ENCODE measurements at places on chromosomes 11 and 22. TPM values are rescaled to one million over a fixed set of nuclear protein-coding genes. Genes with fewer than 3 reads are reported as not detected.
A peak's percentile ranks its signal among the peaks of the same experiment; 100 is the strongest.

DNA sequence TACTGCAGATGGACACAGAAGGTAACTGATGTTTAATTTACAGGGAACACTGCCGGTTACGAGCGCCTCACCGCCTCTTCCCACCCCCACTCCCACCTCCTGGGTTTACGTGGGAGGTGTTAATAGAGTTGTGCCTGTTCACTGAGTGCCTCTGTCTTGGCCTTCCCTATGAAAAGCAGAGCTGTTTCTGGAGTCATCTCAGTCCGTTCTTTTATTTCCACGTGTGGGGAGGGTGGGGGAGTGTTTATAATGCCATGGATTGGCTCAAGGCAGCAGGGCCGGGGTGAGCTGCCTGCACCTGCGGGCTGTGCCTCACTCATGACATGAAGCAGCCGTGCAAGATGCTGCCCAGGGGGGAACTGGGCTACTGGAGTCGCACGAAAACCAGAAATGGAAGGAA is 322.7 kb downstream of the CADM1 start:
- H3K36me3 ChIP-seq: no peaks in the 10 kb centered on the region
- H3K4me1 ChIP-seq: no peaks in the 10 kb centered on the region
- no peak overlapping the region for H3K27ac ChIP-seq
- H3K4me3 ChIP-seq: no peak overlapping the region
- no peak for DNase-seq
- no peaks in the 10 kb centered on the region for H3K27me3 ChIP-seq

DNA sequence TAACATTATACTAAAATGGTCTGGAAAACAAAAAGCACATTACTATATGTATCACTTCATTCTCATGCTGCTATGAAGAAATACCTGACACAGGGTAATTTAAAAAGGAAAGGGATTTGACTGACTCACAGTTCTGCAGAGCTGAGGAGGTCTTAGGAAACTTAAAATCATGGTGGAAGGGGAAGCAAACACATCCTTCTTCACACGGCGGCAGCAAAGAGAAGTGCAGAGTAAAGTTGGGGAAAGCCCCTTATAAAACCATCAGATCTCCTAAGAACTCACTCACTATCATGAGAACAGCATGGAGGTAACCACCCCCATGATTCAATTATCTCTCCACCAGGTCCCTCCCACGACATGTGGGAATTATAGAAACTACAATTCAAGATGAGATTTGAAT is 60.0 kb downstream of the FAM181B start:
- no peaks in the 10 kb centered on the region for H3K4me1 ChIP-seq
- H3K27ac ChIP-seq: no peak overlapping the region
- no peak for DNase-seq

Gene MIOX
- total RNA-seq: not detected

DNA sequence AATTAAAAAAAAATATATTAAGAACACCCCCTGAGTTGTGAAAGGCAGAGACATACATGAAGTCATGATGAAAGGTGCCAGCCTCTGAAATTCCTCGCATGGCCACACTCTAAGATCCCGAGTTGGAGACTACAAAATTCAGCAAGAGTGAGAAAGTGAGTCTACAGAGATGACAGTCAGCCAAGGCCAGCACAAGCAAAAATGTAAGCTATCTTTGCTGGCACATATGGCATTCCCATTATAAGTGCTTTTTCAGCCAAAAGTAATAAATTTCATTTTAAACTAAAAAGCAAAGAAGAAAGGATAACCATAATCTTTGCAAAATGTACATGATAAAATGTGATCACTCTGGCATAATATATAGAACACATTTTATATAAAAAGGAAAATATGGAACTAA is 40.6 kb downstream of the FANCF start:
- H3K36me3 ChIP-seq: no peaks in the 10 kb centered on the region
- no peak overlapping the region for H3K27ac ChIP-seq
- no peaks in the 10 kb centered on the region for H3K27me3 ChIP-seq
- H3K4me3 ChIP-seq: no peak overlapping the region
- H3K4me1 ChIP-seq: no peaks in the 10 kb centered on the region

GRCh38 chr11:8261291-8261690 is 2.4 kb downstream of the LMO1 start:
- no peaks in the 10 kb centered on the region for H3K27me3 ChIP-seq
- peak; percentile 27 for DNase-seq
- no peak overlapping the region for H3K4me3 ChIP-seq
- H3K4me1 ChIP-seq: peaks cover 2% of the 10 kb centered on the region
- H3K27ac ChIP-seq: no peak overlapping the region

Gene SIPA1
- total RNA-seq: 145 TPM

Gene KCNE3
- total RNA-seq: not detected

- H3K36me3 ChIP-seq: no peaks in the 10 kb centered on the region
- H3K27ac ChIP-seq: no peak overlapping the region
- H3K4me1 ChIP-seq: no peaks in the 10 kb centered on the region
Measured at GRCh38 chr11:2451336-2451735, 6.5 kb downstream of the KCNQ1 start.

Gene CBX7
- total RNA-seq: 261 TPM

- DNase-seq: no peak
- H3K4me1 ChIP-seq: no peaks in the 10 kb centered on the region
- no peak overlapping the region for H3K27ac ChIP-seq
- H3K27me3 ChIP-seq: no peaks in the 10 kb centered on the region
- H3K4me3 ChIP-seq: no peak overlapping the region
Measured at GRCh38 chr11:113021111-113021510, 59.9 kb downstream of the NCAM1 start.

Gene SYT12
- 6.3 TPM for total RNA-seq

DNA sequence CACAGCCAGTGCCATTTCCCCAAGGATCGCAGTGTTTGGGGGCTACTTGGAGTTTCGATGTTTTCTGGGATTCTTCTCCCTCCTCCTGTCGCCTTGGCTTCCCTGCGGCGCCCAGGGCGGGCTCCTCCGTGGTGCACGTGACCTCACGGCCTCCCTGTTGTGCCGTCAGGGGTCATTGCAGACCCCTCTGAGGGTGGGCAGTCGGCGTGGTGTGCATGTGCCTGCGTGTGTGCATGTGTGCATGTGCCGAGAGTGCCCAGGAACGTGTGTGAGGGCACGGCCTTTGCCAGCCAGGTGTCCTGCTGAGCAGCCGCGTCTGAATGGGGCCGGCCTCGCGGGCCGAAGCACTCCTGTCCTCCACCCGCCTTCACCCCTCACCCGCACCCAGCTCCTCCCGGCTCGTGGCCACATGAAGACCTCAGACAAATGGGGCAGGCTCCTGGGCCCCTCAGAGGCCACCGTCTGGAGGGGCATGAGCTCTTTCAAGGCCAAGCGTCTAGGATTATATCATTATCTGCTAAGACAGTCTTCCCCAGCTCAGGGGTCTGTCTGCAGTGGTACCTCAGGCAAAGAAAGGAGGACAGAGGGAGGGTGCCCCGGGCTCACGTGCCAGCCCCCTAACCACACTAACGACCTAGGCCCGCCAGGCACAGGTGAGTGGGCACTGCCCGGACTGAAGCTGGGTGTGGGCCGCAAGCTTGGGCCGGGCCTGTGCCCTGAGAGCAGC is 9.4 kb upstream of the MRPL23 start:
- H3K27me3 ChIP-seq: no peaks in the 10 kb centered on the region
- no peaks in the 10 kb centered on the region for H3K36me3 ChIP-seq
- peak; percentile 56 for DNase-seq
- no peaks in the 10 kb centered on the region for H3K4me1 ChIP-seq

- no peaks in the 10 kb centered on the region for H3K4me1 ChIP-seq
- DNase-seq: no peak
- H3K36me3 ChIP-seq: no peaks in the 10 kb centered on the region
- H3K27ac ChIP-seq: no peak overlapping the region
Measured at GRCh38 chr22:28053896-28054818, 135.1 kb upstream of the PITPNB start.

Gene LRRC74B
- total RNA-seq: 2.6 TPM

Gene TMEM191B
- total RNA-seq: not detected

DNA sequence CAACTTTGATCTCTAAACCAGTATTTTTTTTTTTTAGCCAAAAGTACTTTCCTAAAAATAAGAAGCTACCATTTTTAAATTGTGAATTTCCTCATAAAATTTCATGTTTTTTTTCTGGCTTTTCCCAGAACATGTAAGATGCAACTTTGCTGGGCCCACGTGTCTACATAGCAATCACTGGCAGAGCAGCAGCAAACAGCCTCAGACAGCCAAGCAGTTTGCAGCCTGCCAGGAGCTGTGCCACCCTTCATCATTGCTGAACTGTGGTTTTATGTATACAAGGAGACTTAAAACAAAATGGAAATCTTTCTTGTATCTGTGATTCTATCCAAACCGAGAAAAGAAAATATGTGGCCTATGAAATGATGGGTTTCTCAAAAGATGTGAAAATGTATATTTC is 110.2 kb downstream of the GRIA4 start:
- H3K36me3 ChIP-seq: no peaks in the 10 kb centered on the region
- no peak overlapping the region for H3K4me3 ChIP-seq
- no peaks in the 10 kb centered on the region for H3K27me3 ChIP-seq
- H3K4me1 ChIP-seq: no peaks in the 10 kb centered on the region
- no peak for DNase-seq
- H3K27ac ChIP-seq: no peak overlapping the region

- no peaks in the 10 kb centered on the region for H3K27me3 ChIP-seq
- no peak overlapping the region for H3K27ac ChIP-seq
- no peaks in the 10 kb centered on the region for H3K4me1 ChIP-seq
- no peak overlapping the region for H3K4me3 ChIP-seq
Measured at GRCh38 chr22:41684194-41684593, 4.5 kb downstream of the SNU13 start.

Gene OTOG
- total RNA-seq: not detected
